Astrocyte (in vitro differentiated cells and primary cell): ENCODE measurements at places on chromosomes 5 and 9. TPM values are rescaled to one million over a fixed set of nuclear protein-coding genes. Genes with fewer than 3 reads are reported as not detected.

ARHGEF39 gene
- 0.53 and 1.0 TPM in 2 replicates for total RNA-seq

DNA sequence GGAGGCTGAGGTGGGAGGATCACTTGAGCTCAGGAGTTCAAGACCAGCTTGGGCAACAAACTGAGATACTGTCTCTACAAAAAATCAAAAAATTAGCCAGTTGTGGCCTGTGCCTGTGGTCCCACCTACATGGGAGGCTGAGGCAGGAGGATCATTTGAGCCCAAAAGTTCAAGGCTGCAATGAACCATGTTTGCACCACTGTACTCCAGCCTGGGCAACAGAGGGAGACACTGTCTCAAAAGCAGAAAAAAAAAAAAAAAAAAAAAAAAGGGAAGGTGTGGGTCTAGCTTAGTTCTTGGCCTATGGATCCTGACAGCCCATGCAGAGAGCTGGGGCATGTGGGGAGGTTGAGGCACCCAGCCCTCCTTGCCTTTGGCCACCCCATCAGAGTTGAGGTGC lies 10.9 kb downstream of the PLPP7 start:
- no peak overlapping the region for H3K4me3 ChIP-seq
- H3K27me3 ChIP-seq, result no peaks in the 10 kb centered on the region
- H3K4me1 ChIP-seq, result peaks cover 4% of the 10 kb centered on the region
- H3K36me3 ChIP-seq, result no peaks in the 10 kb centered on the region
- H3K27ac ChIP-seq, result no peak overlapping the region

DNA sequence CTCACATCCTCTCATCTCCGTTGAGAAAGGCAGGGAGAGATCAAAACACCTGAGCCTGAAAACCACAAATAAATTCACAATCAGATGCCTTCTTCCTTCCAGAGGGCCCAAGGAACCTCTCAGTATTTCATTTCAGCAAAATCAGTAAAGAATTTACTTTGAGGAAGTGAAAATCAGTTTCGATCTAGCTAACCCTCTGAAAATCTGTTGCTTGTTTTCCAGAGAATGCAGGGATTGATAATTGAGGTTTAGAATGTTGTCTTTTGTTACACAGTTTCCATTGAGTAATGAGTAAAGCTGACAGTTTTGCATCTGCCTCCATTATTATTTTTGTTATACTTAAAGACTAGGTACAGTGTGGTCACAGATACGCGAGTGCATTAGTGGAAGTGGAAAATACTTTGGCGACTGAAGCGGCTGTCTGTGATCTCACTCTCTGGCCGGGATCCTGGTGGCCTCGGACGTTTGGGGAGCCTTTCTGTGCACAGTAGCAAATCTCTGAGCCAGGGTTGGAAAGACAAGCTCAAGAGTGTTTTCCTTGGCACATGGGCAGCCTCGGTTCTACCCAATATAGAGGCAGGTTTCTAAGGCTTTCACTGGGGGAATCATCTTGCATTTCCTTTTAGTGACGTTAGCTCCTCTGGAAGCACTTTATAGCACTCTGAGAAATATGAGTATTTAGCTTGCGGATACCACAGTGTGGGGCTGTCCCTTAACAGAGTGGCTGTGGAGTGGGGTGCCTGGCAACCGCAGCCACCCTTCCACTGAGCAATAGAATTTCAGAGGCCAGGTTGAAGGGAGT lies 32.2 kb upstream of the ANGPTL2 start:
- peak overlapping the region; percentile 7 for H3K27ac ChIP-seq
- peaks cover 25% of the 10 kb centered on the region for H3K4me1 ChIP-seq
- no peaks in the 10 kb centered on the region for H3K36me3 ChIP-seq
- peak overlapping the region; percentile 17 for H3K4me3 ChIP-seq

GRCh38 chr9:28832168-28832770 lies 1259.0 kb upstream of the C9orf72 start:
- H3K4me1 ChIP-seq, result no peaks in the 10 kb centered on the region
- no peaks in the 10 kb centered on the region for H3K27me3 ChIP-seq
- no peak for DNase-seq
- no peaks in the 10 kb centered on the region for H3K36me3 ChIP-seq

GRCh38 chr9:95512709-95513095 lies 4.1 kb downstream of the PTCH1 start:
- no peaks in the 10 kb centered on the region for H3K36me3 ChIP-seq
- H3K27ac ChIP-seq, result no peak overlapping the region
- peak overlapping the region; percentile 85 for H3K4me3 ChIP-seq
- no peak for DNase-seq
- H3K27me3 ChIP-seq, result peaks cover 21% of the 10 kb centered on the region

GRCh38 chr9:121633736-121634135 lies 17.7 kb upstream of the DAB2IP start:
- no peak overlapping the region for H3K4me3 ChIP-seq
- no peaks in the 10 kb centered on the region for H3K36me3 ChIP-seq
- H3K27ac ChIP-seq, result no peak overlapping the region
- H3K4me1 ChIP-seq, result peaks cover 4% of the 10 kb centered on the region

GRCh38 chr5:173736923-173737412 lies 120.5 kb upstream of the BOD1 start:
- H3K36me3 ChIP-seq, result no peaks in the 10 kb centered on the region
- no peaks in the 10 kb centered on the region for H3K27me3 ChIP-seq
- H3K4me3 ChIP-seq, result no peak overlapping the region
- H3K4me1 ChIP-seq, result no peaks in the 10 kb centered on the region

- H3K27ac ChIP-seq, result no peak overlapping the region
- H3K27me3 ChIP-seq, result no peaks in the 10 kb centered on the region
- no peaks in the 10 kb centered on the region for H3K4me1 ChIP-seq
- DNase-seq, result no peak
Observed at GRCh38 chr5:174364676-174365075, 319.2 kb downstream of the NSG2 start.

DNA sequence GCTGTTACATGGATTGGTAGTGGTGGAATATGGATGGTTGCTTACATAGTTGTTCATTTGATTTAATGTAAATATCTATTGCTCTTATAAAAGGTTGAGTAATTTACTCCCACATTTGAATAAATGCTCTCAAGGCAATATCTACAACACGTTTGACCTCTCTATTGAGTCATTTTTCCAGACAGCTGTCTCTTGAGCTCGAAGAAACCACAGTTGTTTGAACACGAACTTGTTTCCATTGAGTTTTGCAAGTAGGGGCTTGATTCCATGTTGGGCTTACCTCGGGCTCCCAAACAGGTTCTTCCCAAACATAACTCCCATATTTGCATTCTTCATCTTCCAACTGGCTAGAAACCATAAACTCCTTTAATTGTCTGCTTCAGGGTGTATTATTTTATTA lies 115.0 kb upstream of the HMHB1 start:
- no peak overlapping the region for H3K4me3 ChIP-seq
- no peaks in the 10 kb centered on the region for H3K27me3 ChIP-seq

- H3K27ac ChIP-seq, result no peak overlapping the region
- H3K27me3 ChIP-seq, result peaks cover 39% of the 10 kb centered on the region
- DNase-seq, result no peak
- peak overlapping the region; percentile 74 for H3K4me3 ChIP-seq
Observed at GRCh38 chr5:76402251-76402885, 717 bp upstream of the IQGAP2 start.

DNA sequence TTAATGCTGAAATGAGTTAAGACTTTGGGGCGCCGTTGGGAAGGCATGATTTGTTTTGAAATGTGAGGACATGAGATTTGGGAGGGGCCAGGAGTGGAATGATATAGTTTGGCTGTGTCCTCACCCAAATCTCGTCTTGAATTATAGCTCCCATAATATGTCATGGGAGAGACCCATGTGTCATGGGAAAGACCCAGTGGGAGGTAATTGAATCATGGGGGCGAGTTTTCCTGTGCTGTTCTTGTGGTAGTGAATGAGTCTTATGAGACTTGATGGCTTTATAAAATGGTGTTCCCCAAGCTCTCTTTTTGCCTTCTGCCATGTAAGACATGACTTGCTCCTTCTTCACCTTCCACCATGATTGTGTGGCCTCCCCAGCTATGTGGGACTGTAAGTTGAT lies 5.1 kb downstream of the SLC25A48 start:
- H3K27me3 ChIP-seq, result peaks cover 29% of the 10 kb centered on the region
- H3K4me3 ChIP-seq, result no peak overlapping the region
- H3K27ac ChIP-seq, result no peak overlapping the region
- H3K36me3 ChIP-seq, result no peaks in the 10 kb centered on the region
- no peak for DNase-seq

DNA sequence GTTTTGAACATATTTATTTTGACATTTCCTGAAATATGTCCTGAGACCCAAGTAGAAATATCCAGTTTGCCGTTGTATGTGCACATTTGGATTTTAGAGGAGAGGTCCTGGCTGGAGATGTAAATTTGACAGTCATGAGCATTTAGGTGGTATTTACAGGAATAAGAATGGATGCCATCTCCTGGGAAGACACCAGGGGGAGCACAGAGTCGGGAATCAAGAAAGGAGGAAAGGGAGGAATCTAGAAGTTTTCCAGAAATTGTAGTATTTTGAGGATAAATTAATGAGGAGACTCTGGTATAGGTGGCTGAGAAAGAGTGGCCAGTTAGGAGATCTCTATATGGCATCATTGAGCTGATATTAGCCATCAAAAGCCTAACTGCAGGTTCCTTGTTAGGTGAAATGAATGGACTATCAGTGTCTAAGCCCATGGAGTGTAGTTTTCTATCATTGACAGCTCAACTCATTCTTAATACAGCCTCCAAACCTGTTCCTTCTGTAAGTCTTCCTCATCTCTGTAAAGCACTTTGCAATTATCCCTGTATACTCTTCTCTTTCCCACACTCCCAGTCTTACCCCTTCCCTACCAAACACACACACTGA lies 7.2 kb downstream of the GAPT start:
- no peaks in the 10 kb centered on the region for H3K4me1 ChIP-seq
- H3K27ac ChIP-seq, result no peak overlapping the region
- H3K36me3 ChIP-seq, result no peaks in the 10 kb centered on the region
